ENCODE measurements at places on chromosomes 4 and X.

DNA sequence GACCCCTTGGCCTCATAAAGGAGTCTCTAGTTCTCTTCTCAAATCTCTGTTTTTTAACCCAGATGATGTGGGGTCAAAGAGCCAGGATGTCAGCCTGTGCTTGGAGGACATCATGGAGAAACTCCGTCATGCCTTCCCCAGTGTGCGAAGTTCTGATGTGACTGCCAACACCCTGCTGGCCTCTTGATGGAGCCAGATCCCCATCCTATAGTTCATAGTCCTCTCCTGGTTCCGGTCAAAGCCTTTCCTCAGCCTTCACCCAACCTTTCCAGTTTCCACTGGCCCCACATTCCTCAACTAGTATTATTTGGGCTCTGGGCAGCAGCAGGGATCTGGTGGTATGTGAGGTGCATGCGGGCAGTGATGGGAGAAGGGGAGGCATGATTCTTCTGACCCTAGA lies 30.7 kb downstream of the TAF7L start:
- no peaks in the 10 kb centered on the region for H3K4me1 ChIP-seq
- H3K27ac ChIP-seq: no peak overlapping the region
- no peak for DNase-seq
- H3K27me3 ChIP-seq: no peaks in the 10 kb centered on the region
- no peak overlapping the region for H3K4me3 ChIP-seq

DNA sequence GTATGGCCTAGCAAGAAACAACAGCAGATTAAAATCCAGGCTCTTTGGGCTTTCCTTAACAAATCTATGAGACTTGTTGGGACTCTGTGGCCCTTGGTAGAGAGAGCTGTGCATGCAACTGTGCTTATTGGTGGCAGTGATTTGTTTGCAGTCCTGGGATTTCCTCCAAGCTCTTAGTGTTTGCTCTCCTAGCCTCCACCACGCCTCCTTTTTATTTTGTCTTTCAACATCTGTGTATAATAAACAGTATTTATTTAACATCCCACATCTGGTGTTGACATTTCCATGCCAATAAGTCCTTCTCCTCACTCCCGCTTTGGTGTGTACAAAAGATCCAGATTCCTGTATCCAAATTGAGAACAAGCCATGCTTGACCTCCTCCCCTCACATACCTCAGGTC lies 3.1 kb downstream of the TNMD start:
- H3K27ac ChIP-seq: no peak overlapping the region
- no peak for DNase-seq
- H3K4me3 ChIP-seq: no peak overlapping the region
- H3K4me1 ChIP-seq: peaks cover 7% of the 10 kb centered on the region
- H3K27me3 ChIP-seq: peaks cover 17% of the 10 kb centered on the region
- no peaks in the 10 kb centered on the region for H3K36me3 ChIP-seq

DNA sequence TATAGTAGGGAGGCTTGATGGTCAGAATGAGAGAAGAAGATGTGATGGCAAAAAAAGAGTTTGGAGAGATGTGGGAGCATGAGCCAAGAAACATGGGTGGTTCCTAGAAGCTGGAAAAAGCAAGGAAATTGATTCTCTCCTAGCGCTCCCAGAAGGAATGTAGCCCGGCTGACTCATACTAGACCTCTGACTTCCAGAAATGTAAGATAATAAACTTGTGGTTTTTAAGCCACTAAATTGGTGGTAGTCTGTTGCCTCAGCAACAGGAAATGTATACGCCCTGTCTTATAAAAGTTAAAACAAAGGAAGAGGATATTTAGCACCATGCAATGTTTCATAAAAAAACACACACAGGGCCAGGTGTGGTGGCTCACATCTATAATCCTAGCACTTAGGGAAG lies 182.7 kb upstream of the PCDH7 start:
- H3K36me3 ChIP-seq: no peaks in the 10 kb centered on the region
- H3K4me1 ChIP-seq: no peaks in the 10 kb centered on the region
- no peak for DNase-seq
- H3K27me3 ChIP-seq: no peaks in the 10 kb centered on the region

GRCh38 chrX:118062817-118063615 lies 53.6 kb downstream of the KLHL13 start:
- DNase-seq: no peak
- no peaks in the 10 kb centered on the region for H3K27me3 ChIP-seq
- H3K27ac ChIP-seq: no peak overlapping the region
- no peaks in the 10 kb centered on the region for H3K36me3 ChIP-seq

DNA sequence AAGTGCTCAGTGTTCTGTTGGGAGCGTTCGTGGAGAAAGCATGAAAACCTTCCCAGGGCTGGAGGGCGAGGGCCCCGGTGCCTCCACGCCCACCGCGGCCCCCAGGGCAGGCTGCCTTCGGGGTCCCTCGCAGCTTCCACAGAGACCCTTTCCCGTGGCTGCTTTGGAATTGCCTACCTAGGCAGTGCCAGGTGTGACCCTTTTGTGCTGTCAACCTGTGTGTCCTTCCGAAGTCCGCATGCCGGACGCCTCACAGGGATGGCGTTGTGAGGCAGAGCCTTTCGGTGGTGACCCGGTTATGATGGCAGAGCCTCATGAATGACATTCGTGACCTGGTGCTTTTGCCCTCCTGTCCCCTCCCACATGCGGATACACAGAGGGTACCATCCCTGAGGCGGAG lies 17.4 kb downstream of the TMEM175 start:
- H3K27me3 ChIP-seq: no peaks in the 10 kb centered on the region
- peaks cover 11% of the 10 kb centered on the region for H3K4me1 ChIP-seq
- H3K36me3 ChIP-seq: peaks cover 31% of the 10 kb centered on the region
- no peak overlapping the region for H3K4me3 ChIP-seq
- DNase-seq: no peak

DNA sequence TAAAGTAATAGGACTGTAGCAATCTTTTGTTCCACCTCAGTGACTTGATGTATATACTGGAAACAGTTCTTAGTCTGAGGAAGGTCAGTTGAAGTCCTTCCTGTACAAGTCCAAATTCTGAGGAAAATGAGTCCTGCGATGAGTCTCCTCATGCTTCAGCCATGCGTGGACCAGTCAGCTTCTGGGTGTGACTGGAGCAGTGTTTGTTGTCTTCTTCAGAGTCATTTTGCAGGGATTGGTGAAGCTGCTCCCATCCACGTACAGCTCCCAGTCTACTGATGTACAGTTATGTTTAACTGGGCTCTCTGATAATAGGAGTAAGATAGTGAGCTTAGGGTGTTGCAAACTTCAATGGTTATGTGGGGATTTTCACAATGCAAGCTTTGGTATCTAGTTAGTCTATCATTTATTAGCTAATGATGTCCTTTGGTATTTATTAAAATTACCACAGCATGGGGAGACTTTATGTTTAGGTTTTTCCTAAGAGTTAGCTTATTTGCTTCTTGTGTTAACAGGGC lies 3.4 kb downstream of the UGT2B17 start:
- DNase-seq: no peak
- peak overlapping the region; percentile 37 for H3K4me3 ChIP-seq
- peak overlapping the region; percentile 8 for H3K27ac ChIP-seq
- H3K36me3 ChIP-seq: no peaks in the 10 kb centered on the region

GRCh38 chrX:6890544-6891261 lies 256.8 kb upstream of the STS start:
- no peak for DNase-seq
- no peak overlapping the region for H3K4me3 ChIP-seq
- no peaks in the 10 kb centered on the region for H3K36me3 ChIP-seq
- H3K27ac ChIP-seq: no peak overlapping the region

DNA sequence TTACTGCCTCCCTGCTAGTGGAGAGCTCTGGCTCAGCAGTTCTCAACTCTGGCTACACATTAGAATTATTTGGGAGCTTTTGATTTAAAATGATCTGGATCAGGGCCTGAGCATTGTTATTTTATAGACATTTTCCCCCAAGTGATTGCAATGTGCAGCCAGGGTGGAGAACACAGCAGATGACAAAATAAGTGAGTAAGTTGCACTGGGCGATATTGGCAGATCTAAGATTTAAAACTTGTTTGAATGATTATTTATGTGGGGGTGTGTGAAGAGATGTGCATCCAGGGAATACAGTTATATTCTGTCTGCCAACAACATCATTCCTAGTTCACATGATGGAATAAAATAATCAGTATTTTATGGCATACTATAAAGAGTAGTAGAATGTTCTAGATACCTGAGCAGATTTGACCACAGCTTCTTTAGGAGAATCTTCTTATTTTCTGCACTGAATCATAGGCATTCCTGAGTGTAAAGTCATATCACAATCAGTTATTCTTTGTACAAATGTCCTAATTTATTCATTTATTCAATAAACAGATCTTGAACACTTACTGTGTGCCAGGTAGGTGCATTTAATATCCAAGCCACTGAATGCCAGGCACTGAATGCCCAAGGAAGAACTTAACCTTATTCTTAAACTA lies 123.9 kb downstream of the UCHL1 start:
- H3K4me1 ChIP-seq: no peaks in the 10 kb centered on the region
- no peaks in the 10 kb centered on the region for H3K27me3 ChIP-seq
- no peaks in the 10 kb centered on the region for H3K36me3 ChIP-seq
- no peak overlapping the region for H3K27ac ChIP-seq

- H3K4me3 ChIP-seq: no peak overlapping the region
- no peaks in the 10 kb centered on the region for H3K36me3 ChIP-seq
- H3K27me3 ChIP-seq: no peaks in the 10 kb centered on the region
- H3K4me1 ChIP-seq: no peaks in the 10 kb centered on the region
- no peak overlapping the region for H3K27ac ChIP-seq
Measured at GRCh38 chrX:87805829-87806490, 288.4 kb downstream of the KLHL4 start.

- H3K27me3 ChIP-seq: no peaks in the 10 kb centered on the region
- H3K27ac ChIP-seq: no peak overlapping the region
- H3K4me3 ChIP-seq: no peak overlapping the region
- no peaks in the 10 kb centered on the region for H3K36me3 ChIP-seq
- no peak for DNase-seq
- H3K4me1 ChIP-seq: no peaks in the 10 kb centered on the region
Measured at GRCh38 chrX:17440258-17440657, 65.3 kb downstream of the NHS start.

DNA sequence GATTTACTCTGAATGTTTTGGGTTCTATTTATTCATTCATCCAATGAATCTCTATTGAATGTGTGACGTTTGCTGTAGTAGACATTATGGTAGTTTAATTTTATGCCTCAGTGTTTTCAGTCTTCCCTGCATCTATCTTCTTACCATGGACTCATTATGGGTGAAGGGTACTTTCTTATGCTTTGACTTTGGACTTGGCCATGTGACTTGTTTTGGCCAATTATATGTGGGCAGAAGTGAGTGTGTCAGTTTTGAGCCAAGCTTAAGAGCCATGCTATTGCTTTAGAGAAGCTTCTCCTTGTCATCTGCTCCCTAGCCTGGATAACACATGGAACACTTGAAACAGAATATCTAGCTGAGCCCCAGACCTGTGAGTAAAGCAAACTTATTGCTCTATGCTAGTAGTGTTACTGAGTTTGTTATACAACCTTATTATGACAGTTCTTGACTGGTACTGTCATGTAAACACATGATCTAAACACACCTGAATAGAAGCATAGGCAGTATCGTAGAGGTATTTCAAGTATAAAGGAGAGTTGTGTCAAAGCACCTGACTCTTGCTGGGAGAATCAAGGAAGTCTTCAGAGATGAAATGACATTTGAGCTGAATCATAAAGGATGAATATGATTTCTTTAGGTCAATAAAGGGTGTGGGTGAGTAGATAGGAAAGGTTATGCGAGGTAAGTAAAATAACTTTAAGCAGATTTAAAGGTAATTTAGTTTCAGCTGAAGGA lies 128.4 kb downstream of the NAA11 start:
- DNase-seq: no peak
- H3K4me1 ChIP-seq: no peaks in the 10 kb centered on the region
- no peaks in the 10 kb centered on the region for H3K36me3 ChIP-seq
- no peaks in the 10 kb centered on the region for H3K27me3 ChIP-seq
- no peak overlapping the region for H3K4me3 ChIP-seq

GRCh38 chr4:86280246-86280645 lies 79.6 kb downstream of the MAPK10 start:
- no peaks in the 10 kb centered on the region for H3K36me3 ChIP-seq
- no peak for DNase-seq
- no peak overlapping the region for H3K4me3 ChIP-seq
- peaks cover 17% of the 10 kb centered on the region for H3K4me1 ChIP-seq
- no peaks in the 10 kb centered on the region for H3K27me3 ChIP-seq

DNA sequence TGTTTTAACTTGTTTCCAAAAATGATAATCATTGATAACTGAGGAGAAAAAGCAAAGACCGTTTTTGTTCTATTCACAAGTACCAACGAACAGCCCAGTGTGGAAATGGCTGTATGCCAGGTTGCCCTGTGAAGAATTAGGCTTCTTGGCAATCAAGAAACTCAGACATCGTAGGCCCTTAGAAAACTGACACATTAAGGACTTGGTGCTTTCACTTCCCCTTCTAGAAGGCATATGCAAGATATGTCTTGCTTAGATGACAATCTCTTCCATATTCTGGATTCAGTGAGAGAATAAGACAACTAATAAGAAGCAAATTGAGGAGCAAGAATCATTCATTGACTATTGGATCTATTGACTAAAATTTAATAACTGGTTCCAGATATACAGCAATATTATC lies 56.6 kb downstream of the ANAPC10 start:
- H3K4me3 ChIP-seq: no peak overlapping the region
- no peaks in the 10 kb centered on the region for H3K27me3 ChIP-seq

DNA sequence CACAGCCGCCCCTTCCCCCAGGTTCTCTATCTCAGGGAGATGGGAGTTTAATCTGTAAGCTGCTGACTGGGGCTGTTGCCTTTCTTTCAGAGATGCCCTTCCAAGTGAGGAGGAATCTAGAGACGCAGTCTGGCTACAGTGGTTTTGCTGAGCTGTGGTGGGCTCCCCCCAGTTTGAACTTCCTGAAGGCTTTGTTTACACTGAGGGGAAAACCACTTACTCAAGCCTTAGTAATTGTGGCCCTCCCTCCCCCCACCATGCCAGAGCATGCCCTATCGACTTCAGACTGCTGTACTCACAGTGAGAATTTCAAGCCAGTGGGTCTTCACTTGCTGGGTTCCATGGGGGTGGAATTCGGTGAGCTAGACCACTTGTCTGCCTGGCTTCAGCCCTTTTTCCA lies 131.3 kb downstream of the FAAH2 start:
- H3K36me3 ChIP-seq: no peaks in the 10 kb centered on the region
- H3K27ac ChIP-seq: no peak overlapping the region
- H3K27me3 ChIP-seq: no peaks in the 10 kb centered on the region

GRCh38 chr4:38842994-38843393 lies 13.6 kb downstream of the TLR6 start:
- no peak for DNase-seq
- peaks cover 46% of the 10 kb centered on the region for H3K4me1 ChIP-seq
- no peaks in the 10 kb centered on the region for H3K27me3 ChIP-seq
- peaks cover 70% of the 10 kb centered on the region for H3K36me3 ChIP-seq
- H3K4me3 ChIP-seq: no peak overlapping the region

GRCh38 chrX:55109306-55109705 lies 20.5 kb downstream of the PAGE2 start:
- no peaks in the 10 kb centered on the region for H3K4me1 ChIP-seq
- H3K27me3 ChIP-seq: no peaks in the 10 kb centered on the region
- H3K36me3 ChIP-seq: no peaks in the 10 kb centered on the region
- no peak for DNase-seq

DNA sequence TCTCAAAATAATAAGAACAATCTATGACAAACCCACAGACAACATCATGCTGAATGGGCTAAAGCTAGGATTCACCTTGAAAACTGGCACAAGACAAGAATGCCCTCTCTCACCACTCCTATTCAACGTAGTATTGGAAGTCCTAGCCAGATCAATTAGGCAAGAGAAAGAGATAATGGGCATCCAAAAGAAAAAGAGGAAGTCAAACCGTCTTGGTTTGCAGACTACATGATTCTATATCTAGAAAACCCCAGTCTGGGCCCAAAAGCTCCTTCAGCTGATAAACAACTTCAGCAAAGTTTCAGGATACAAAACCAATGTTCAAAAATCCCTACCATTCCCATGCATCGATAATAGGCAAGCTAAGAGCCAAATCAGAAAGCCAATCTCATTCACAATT lies 59.0 kb downstream of the CHM start:
- H3K4me1 ChIP-seq: peaks cover 41% of the 10 kb centered on the region
- peaks cover 7% of the 10 kb centered on the region for H3K36me3 ChIP-seq
- peak overlapping the region; percentile 65 for H3K27ac ChIP-seq
- H3K27me3 ChIP-seq: no peaks in the 10 kb centered on the region

Measured in activated B cell treated with CpG ODN at 0.5 μM for 24 hours (primary cell).